Activated CD4-positive, alpha-beta T cell treated with anti-CD3 and anti-CD28 coated beads, Interleukin-2, Interleukin-6, amounts not matched to agents 100 ng/mL and 50 ng/mL, durations not matched to agents 16 hours and 8 hours (primary cell): ENCODE measurements at places on chromosomes 7 and 10.

- no peak for DNase-seq
Measured at GRCh38 chr10:132030898-132031463, 34.8 kb upstream of the JAKMIP3 start.

- DNase-seq: no peak
Measured at GRCh38 chr10:71644307-71645180, 75.0 kb downstream of the C10orf105 start.

DNA sequence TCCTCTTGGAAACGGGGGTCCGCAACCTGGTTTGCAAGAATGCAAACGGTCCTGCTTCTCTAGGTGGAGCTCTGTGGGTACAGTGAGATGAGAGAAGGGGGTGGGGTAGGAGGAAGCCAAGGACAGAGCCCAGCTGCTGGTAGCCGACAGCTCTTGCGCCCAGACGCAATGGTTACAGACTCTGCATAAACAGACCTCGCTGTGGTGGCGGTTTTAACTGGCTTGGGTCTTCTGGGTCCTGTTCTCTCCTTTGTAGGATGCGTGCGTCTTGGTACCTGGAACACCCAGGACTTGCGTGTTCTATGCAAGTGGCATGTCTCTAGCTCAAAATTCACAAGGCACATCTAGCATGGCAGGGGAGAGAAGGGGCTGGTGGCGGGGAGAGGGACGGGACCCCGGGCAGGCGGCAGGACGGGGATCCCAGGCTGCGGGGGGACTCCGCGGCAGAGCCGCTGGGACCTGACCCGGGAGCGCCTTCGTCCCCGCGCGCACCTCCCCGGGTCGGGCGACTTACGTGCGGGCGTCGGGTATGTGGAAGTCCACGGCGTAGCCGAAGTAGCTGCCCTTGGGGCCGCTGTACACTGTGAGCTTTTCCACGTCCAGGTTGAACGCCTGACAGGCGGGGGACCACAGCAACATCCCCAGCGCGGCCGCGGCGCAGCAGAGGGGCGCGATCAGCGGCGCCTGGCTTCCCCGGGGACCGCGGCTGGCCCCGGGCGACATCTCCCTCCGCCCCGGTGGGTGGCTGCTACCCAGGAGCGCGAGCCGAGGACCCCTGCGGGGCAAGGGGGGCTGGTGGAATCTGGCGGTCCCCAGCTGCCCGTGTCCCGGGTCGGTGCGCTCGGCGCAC is 448 bp downstream of the ITGA8 start:
- no peak for DNase-seq

- DNase-seq: no peak
Measured at GRCh38 chr10:79047584-79047874, 21.2 kb upstream of the ZMIZ1 start.

GRCh38 chr7:36453769-36454168 is 64.1 kb downstream of the ANLN start:
- no peak for DNase-seq

DNA sequence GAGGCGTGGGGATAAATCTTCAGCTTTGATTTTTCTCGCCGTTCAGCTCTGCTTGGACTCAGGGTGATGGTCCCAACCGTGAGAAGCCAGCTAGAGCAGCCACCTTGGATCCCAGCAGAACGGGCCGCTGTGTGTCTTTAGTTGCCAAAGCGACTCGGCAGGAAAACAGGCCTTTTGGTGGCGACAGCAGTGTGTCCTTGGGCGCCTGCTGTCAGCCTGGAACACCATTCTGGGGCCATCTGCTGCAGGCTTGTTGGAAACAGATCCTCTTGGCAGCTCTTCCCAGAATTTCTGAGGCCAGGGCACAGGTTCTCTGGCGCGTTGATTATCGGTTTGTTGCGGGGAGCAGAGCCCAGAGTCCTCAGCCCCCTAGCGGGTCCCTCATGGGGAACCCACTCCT is 97.6 kb downstream of the CUX1 start:
- no peak for DNase-seq

- DNase-seq: no peak
Measured at GRCh38 chr7:3806516-3806915, 505.5 kb downstream of the SDK1 start.

GRCh38 chr10:72679838-72680241 is 12.1 kb upstream of the MCU start:
- no peak for DNase-seq

DNA sequence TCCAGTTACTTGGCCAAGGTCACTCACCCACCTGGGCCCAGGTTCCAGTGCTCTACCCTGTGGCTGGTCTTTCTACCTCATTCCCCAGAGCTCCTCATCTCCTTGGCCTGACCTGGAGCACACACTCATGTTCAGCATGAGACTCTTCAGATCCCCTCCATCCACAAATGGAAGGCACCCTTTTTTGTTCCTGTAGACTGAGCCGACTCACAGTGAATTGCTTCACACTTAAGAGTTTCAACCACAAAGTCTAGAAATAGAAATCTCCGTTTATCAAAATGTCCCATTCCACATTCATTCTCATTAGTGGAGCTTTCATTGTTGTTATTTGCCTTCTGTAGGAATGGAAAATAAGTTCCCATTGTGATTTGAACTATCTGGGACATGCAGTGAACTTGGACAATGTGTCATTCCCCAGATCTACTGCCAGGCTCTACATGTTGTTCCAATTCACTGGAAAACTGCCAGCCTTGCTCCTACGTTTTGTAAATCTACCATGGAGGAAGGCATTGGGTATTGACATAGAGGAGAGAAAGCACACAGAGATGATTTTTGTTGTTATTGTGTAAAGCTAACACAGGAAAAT is 125.3 kb upstream of the CELF2 start:
- DNase-seq: no peak

- no peak for DNase-seq
Measured at GRCh38 chr7:16398146-16399017, 23.0 kb downstream of the CRPPA start.

- no peak for DNase-seq
Measured at GRCh38 chr7:129247087-129247486, 22.3 kb downstream of the AHCYL2 start.

- DNase-seq: no peak
Measured at GRCh38 chr10:110629680-110630191, 14.4 kb upstream of the RBM20 start.

DNA sequence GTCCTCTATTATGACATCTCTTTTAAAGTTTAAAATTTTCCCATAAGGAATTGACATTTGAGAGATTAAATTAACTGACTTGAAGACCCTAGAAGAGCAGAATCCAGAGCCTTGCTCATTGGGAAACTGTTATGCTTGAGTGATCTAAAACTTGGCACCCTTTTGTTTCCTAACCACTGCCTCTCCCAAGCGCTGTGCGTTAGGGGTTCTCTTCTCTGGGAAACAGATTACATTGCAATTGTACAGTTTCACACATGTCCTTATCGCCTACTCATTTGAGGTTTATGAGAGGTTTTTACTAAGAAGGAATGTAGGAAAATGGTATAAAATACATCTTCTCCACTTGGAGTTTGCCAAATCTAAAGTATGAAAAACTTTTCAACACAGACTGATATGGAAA is 126.8 kb upstream of the AMPH start:
- DNase-seq: no peak

GRCh38 chr10:74650613-74651012 is 175.8 kb upstream of the KAT6B start:
- no peak for DNase-seq

- no peak for DNase-seq
Measured at GRCh38 chr7:96026611-96027010, 254.3 kb downstream of the DYNC1I1 start.

DNA sequence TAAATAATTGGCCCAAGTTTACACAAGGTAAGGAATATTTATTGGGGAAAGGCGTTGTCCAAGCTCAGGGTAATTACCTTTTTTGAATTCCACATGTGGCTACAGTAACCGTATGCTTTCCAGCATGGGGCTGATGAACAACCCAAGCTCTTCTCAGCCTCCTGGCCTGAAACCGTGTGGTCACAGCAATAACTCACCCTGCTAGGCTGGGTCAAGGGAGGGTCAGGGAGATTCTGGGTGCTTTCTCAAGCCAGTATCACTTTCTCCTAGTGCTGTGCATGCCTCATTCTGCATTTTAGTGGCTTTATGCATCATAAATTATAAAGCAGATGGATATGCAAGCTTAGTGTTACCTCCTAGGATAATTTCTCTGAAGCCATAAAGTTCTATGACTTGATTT is 273.9 kb downstream of the PAXIP1 start:
- DNase-seq: no peak

DNA sequence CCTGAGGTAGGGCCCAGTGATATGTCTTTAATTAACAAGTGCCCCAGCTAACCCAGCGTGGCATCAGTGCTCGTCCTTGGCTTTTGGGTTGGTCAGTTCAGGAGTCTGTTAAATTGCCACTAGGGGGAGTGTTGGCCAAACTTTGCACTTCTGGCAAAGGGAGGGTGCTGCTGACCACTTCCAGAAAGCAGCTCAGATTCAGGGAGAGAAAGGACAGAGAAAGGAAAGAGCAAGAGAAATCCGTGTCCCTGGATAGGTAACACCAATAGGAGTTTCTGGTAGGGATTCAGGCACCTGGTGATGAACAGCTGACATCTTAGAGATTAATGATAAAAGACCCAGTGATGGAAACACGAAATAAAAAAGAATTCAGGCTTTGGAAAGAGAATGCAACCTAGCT is 243.1 kb upstream of the AOAH start:
- no peak for DNase-seq

- DNase-seq: no peak
Measured at GRCh38 chr10:133390597-133391248, 3.2 kb upstream of the MTG1 start.

GRCh38 chr7:24924375-24924774 is 55.6 kb downstream of the OSBPL3 start:
- peak; percentile 71 for DNase-seq

DNA sequence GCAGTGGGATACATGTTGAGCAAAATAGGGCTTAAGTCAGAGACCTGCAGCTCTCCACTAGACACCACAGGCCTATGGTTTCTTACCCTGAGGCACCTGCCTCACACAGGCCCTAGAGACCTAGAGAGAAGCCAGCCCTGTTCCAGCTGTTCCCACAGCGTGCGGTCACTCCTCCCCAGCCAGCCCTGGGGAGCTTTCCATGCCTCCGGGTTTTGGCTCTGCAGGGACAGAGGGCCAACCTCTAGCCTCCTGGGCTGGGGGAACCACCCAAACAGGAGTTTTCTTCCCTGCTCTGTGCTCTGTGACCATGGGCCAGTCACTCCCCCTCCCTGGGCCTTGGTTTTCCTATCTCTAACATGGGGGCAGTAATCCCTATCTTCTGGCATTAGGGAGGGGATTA is 33.0 kb downstream of the SH2B2 start:
- DNase-seq: no peak

DNA sequence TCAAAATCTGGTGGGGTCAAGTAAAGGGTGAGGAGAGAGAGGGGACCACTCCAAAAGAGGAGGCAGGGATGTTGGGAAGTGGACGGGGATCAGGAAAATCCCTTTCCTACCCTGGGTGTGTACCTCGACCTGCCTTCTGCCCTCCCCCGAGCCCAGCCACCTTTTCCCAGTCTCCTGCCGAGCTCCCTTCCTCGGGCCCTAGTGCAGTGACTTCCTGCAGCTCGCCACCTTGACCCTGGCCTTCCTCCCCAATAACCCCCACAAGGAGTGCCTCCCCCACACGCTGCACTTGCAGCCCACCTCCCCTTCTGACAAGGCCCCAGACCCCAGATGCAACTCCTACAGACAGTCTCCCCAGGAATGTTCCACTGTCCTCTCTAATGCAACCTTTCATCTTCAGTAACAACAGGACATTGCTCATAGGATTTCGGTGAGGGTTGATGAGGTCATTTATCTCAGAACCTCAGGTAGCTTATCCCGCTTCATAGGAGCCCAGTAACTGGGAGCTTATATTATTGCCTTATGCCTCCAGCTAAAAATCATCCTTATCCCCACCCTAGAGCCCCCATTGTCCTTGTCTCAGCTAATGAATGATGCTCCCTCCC is 90.1 kb downstream of the MKI67 start:
- DNase-seq: no peak

DNA sequence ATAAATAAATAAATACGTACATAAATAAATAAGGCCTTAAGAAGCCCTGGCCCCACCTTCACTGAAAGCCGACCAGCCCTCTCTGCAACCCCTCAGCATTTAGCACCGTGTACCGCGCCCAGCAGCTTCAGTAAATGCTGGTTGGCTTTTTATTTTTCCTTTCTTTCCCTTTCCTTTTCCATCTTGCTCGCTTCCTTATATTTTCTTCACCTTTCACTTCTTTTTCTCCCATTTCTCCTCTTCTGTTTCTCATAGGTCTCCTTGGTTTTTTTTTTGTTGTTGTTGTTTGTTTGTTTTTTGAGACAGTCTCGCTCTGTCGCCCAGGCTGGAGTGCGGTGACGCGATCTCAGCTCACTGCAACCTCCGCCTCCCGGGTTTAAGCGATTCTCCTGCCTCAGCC is 11.2 kb downstream of the ZAN start:
- no peak for DNase-seq

- no peak for DNase-seq
Measured at GRCh38 chr10:131576341-131577177, 265.0 kb upstream of the TCERG1L start.

DNA sequence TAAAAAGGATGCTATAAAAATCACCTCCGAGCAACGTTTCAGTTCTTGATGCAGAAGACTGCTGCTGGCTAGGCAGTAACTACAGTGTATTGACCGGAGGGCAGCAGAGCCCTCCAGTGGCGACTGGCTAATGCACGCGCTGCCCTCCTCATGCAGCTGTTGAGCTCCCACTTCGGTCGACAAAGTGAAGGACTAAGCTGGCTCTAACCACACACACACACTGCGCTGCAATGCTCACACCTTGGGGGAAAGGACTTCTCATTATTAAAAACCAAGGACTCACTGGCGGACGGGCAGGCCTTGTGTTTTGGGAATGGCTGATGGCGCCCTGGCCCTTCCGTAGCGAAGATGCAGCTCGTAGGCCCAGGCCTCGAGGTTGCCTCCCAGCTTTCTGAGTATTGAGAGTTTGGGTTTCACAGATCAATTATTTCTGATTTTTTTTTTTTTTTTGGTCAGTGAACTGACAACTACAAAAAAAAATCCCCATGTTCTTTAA is 120.9 kb upstream of the DIP2C start:
- DNase-seq: no peak

- DNase-seq: no peak
Measured at GRCh38 chr7:100946766-100947365, 2.5 kb upstream of the MUC3A start.

- DNase-seq: no peak
Measured at GRCh38 chr10:123413353-123413752, 252.8 kb upstream of the GPR26 start.

DNA sequence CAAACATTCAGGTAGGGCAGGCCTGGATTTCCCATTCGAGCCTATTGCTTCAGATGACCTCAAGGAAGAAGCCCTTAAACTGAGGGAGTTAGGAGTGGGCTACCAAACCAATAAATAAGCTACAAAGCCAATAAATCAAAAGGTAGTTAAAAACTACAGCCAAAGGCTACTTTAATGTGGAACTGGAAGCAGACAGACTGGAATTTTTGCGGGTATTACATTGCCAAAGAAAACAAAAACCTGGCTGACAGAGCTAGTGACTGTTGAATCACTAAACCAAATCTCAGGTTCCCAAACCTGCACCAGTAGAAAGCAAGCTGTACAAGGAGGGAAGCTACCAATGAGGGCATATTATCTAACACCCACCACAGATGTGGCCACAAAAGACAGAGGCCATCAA is 315.6 kb downstream of the GRM8 start:
- no peak for DNase-seq
